A172 (cell line): ENCODE measurements at places on chromosomes 7 and 10. TPM values are rescaled to one million over a fixed set of nuclear protein-coding genes. Genes with fewer than 3 reads are reported as not detected.

- DNase-seq = no peak
These were observed 131.0 kb upstream of the ZNF804B start for GRCh38 chr7:88628363-88629085.

The RADIL gene
- total RNA-seq = 1.9 and 5.1 TPM in 2 replicates

The SPDYE2B gene
- total RNA-seq = not detected in 2 replicates

The IMPDH1 gene
- 77.8 and 78.1 TPM in 2 replicates for total RNA-seq

The FAM180A gene
- 1.8 TPM in 1 of 2 replicates, not detected in the other for total RNA-seq

The SSC4D gene
- total RNA-seq = 0.76 and 2.4 TPM in 2 replicates
